ENCODE measurements at places on chromosomes 16 and 17.
A peak's percentile ranks its signal among the peaks of the same experiment; 100 is the strongest.

DNA sequence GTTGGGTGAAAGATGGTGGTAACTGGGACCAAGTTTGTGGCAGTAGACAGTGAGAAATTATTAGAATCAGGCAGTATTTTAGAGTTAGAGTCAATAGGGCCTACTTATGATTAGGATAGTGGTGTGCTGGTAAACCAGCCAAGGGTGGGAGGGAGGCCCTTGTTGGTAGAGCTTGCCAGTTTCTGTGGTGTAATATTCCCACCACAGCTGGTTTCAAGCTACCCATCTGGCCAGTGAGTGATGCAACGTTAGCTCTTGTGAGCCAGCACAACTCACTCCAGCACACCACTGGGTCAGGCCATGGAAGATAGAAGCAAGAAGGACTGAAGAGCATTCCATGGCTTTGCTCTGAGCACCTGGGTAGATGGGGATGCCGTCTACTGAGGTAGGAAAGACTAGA, 34.9 kb downstream of the GNAO1 start:
- DNase-seq = peak; percentile 38

DNA sequence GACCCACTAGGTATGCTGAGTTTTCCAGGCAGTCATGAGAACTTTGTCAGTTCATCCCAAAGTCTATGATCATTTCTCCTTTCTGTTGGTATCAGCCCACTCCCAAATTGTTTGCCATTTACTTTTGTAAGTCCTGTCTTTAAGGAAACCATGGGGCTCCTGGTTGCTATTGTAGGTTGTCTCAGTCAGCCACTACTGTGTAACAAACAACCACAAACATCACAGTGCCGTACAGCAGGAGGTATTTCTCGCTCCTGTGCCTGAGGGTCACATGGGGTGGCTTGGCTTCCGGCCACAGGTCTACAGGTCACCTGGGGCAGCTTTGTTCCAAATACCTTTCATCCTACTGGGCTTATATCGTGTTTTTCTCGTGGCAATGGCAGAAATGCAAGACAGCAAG, 71.6 kb downstream of the C17orf67 start:
- DNase-seq = no peak

- no peak for DNase-seq
Measured at GRCh38 chr17:5591966-5592365, 7.7 kb upstream of the NLRP1 start.

- peak; percentile 24 for DNase-seq
Measured at GRCh38 chr16:14354561-14355351, 275.3 kb downstream of the PARN start.

DNA sequence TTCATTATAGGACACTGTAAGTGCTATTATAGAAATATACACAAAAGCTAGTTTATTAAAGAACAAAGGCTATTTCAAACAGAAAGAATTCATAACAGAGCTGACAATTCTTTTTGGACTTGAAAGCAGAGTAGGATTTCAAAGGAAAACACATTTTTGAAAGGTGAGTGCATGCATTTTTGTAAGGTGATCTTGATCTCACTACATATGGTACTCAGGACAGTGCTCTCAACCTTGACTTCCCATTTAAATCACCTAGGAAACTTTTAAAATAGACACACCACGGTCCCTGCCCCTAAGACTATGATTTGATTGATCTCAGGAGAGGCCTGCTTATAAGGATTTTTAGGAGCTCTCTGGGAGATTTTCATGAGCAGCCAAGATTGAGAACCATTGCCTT, 1362.0 kb downstream of the CDH8 start:
- DNase-seq = no peak

DNA sequence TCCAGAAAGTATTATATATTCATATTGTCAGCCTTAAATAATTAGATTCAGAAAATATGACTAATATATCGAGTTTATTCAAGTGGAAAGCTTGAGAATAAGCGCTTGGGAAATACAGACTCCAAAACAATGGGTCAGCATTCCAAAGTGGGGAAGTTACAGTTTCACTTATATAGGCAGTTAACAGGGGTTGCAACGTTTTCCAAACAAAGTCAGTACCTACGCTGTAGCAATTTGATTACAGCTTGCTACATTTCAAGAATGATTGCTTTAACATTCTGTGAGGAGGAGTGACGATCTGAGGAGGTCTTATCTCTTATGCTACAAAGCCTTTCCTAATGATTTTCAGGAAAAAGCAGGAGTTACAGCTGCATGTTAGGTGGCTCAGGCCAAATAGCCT, 34.2 kb upstream of the HS3ST3A1 start:
- no peak for DNase-seq

DNA sequence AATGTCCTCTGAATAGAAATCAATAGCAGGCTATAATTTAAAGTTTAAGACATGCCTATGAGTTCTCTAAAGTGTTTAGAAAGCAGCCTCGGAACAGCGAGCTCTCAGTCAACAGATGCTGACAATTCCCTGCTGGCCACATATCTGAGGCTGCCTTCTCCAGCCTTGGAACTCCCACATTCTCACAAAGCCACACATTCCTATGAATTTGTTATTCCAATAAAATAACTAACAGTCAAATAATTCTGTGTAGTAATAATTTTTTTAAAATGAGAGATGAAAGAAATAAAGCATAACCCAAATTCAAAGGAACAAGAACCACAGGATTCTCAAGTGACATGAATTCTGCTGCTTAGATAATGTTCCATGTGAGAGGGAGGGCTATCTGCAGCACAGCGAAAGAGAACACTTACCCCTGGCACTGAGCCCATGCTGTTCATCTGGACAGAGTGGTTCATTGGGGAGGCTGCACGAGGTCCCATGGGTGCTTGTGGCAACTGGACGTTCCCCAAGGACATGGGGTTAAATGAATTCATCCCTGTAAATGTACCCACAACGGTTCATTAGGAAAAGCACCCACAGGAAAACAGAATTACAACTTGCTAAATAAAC, 56.9 kb upstream of the TRAP1 start:
- peak; percentile 29 for DNase-seq

- no peak for DNase-seq
Measured at GRCh38 chr16:88422733-88423447, 30.2 kb upstream of the ZFPM1 start.

DNA sequence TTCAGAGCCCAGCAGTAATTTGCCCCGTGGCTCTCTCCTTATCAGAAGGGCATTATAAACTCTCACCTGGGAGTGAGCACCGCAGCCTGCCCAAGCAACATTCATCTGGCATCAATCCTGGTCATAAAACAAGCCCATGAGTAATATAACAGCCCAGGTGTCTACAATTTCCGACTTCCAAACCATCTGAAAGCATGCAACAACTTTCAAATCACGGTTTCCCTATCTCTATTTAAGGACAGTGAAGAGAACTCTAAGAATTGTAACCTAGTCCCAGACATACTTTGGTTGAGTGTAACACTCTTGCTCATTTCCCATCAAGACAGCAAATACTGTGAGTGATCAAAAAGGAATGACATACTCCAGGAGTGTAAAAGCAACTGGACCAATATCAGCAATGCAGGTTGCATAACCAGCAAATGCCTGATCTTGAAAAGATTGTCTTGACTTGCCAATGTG, 487.4 kb upstream of the SOX9 start:
- DNase-seq = peak; percentile 76

GRCh38 chr17:57902117-57902799, 52.4 kb upstream of the MRPS23 start:
- DNase-seq = no peak

DNA sequence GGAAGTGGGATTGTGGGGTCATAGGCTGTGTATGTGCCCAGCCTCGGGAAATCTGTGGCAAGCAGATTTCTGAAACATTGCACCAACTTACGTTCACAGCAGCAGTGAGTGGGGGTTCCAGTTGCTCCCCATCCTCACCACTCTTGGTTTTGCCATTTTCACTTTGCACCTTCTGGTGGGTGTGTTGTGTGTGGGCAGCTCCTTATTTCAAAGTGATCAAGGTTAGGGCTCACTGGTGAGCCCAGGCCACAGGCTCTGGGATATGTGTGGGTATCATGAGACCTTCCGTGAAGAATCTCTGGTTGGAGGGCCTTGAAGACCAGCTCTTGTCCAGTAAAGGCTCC, 29.5 kb upstream of the PRM1 start:
- no peak for DNase-seq

DNA sequence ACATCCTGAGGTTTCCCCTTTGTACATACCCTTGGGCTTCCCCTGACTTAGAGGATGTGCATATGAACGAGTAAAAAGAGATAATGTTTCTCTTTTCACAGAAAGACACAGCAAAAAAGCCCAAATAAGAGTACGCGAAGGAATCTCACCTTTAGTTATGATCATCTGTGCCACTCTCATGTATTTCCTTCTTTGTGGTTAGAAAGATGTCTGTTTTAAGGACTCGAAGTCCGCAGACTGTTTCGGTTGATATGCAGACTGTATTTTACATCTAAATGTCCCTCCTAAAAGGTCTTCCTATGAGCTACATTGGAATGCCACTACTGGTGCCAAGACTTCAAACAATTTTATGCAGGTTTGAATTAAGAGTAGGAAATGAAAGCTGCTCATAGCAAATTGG, 102.3 kb upstream of the GOT2 start:
- DNase-seq = no peak

DNA sequence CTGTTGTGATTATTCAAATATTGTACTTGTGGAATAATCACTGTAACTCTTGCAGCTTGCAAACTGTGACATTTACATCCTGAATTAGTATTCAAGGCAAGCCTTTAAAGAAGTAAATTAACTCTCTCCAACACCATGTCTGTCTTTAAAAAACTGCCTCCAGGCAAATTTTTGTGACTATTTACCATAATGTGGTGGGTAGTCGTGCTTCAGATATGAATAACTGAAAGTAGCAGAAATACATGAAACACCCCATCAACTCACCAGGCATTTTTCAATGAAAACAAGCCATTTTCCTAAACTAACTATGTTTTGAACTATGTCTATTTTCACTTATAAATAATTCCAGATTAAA, 217.4 kb upstream of the PSMD7 start:
- no peak for DNase-seq

DNA sequence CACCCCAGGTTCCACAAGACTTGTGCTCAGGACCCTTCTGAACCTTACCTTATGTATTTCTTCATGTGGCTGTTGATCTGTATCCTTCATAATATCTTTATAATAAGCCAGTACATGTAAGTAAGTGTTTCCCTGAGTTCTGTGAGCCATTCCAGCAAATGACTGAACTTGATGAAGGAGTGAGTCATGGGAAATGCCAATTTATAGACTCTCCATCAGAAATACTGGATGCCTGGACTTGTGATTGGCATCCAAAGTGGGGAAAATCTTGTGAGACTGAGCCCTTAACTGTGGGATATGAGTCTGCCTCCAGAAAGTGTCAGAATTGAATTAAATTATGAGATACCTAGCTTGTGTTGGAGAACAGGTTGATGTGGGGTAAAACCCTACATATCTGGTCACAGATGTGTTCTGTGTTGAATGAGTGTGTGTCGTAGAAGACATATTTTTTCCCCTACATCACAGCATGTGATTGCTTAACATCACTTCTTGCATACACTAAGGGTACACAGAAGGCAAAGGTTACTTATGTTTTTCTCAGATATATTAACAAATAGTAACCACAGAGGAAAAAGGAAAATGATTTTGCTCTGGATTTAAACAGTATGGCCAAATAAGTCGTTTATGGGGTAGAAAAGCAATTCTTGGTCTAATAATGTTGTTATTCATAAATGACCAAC, 70.2 kb upstream of the NETO2 start:
- no peak for DNase-seq

GRCh38 chr17:7141824-7142223, 27.2 kb upstream of the ASGR2 start:
- DNase-seq = no peak

DNA sequence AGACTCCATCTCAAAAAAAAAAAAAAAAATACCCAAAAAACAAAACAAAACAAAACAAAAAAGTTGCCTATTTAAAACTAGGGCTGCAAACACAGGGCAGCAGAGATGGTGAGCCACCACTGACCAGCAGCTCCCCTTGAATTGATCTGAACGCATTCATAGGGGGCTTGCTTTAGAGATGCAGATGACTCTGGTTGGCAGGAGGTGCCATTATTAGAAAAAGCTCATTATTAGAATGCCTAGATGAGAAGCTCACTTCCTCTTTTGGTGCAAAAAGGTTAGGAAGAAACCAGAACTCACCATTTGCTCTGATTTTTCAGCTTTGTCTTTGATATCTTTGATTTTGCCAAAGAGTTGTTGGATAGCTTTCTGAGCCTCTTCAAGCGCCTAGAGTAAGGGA, 53.1 kb downstream of the VPS53 start:
- no peak for DNase-seq

DNA sequence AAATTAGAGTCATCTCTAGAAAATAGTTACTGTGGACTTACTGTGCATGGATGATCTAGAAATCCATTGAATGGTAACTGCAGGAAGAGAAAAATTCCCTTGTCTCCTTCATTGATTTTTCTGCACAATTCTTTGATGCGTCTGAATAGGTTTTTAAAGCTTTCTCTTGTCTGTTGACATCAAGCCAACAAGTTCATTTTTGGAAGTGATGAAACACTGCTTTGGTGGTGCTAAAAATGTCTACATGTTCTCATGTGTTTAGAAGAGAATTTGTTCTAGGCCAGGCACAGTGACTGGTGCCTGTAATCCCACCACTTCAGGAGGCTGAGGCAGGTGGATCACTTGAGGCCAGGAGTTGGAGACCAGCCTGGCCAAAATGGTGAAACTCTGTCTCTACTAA, 57.1 kb upstream of the AXIN2 start:
- no peak for DNase-seq

DNA sequence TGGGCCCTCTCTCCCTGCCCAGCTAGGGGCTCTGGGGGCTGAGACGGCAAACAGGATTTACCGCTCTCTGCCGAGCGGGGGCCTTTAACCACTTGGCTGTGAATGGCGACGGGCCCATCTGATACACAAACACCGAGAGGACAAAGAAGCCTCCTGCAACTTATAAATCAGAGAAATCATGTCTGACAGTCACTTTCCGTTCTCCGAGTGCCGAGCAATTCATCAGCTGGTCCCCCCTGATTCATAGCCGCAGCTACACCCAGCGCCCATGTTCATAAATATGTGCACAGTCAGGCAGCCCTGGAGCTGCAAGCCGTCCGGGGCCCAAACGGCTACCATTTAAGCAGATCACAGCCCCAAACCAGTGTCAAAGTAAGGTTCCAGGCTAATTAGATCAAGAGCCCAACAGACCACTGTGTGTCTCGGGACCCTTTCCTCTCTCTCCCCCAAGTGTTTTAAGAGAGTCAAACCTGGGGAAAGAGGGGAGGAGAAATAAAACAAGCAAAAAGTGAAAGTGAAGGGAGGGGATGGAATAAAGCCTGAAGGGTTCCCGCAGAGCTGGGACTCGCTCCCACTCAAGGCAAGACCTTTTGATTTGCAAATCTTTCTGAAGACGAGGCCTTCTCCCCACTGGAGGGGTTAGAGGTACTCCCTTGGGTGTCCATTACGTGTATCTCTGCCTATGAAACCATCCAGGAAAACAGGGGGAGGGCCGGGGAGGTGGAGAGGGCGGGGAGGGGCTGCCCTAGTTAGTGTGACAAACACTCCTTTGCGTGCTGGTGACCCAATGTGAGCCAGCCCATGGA, 154.7 kb downstream of the C16orf78 start:
- DNase-seq = peak; percentile 22

Data from adipocyte (in vitro differentiated cells).